ENCODE measurements at places on chromosomes 1 and 21. TPM values are rescaled to one million over a fixed set of nuclear protein-coding genes. Genes with fewer than 3 reads are reported as not detected.

The ANKRD35 gene
- 1.3 TPM for polyA plus RNA-seq

The POU3F1 gene
- polyA plus RNA-seq: 0.09 TPM

The LEFTY2 gene
- not detected for polyA plus RNA-seq

The CDC42SE1 gene
- 104 TPM for polyA plus RNA-seq

The PRELP gene
- not detected for polyA plus RNA-seq

The ST6GALNAC3 gene
- 1.8 TPM for polyA plus RNA-seq

The ETNK2 gene
- 6.1 TPM for polyA plus RNA-seq

The MRAP gene
- not detected for polyA plus RNA-seq

The DDR2 gene
- 0.09 TPM for polyA plus RNA-seq

The RBP7 gene
- not detected for polyA plus RNA-seq

The NHLH1 gene
- not detected for polyA plus RNA-seq

The CYP4Z1 gene
- not detected for polyA plus RNA-seq

DNA sequence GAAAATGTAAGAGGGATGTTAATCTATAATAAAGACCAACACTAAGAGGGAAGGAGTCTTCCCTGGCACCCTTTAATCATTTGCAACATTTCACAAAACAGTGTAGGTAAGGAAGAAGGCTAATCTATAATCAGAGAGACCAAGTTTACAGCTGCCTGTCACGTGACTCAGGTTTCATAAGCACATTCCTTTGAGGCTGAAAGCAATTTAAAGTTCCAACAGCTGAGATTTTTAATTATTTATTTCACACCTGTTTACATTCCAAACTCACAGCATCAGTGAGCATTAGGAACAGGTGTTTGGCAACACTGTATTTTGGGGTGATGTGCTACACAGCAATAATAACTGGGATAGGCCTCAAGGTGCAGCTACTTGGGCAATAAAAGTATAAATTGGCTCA, 75.7 kb upstream of the PGBD5 start:
- H3K27ac ChIP-seq: no peak overlapping the region
- no peaks in the 10 kb centered on the region for H3K27me3 ChIP-seq
- no peak overlapping the region for H3K4me3 ChIP-seq
- H3K4me1 ChIP-seq: no peaks in the 10 kb centered on the region
- H3K36me3 ChIP-seq: no peaks in the 10 kb centered on the region
- no peak for DNase-seq

GRCh38 chr1:183760661-183761060, 44.3 kb upstream of the RGL1 start:
- no peaks in the 10 kb centered on the region for H3K4me1 ChIP-seq
- DNase-seq: no peak

DNA sequence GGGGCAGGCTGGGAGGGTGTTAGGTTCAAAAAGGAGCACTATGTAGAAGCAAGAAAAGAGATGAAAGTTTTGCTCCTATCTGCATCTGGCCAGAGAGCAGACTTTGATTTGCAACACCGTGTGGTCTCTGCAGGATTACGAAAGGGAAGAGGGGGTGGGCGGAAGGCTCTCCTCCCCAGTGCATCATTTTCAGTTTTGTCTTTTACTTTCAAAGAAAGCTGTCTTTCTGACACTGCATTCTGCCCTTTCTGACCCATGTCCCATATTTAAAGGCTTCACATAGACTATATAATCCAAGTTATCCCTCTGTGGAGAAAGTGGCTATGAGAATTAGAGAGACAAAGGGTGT, 126.5 kb downstream of the RHOU start:
- H3K27me3 ChIP-seq: no peaks in the 10 kb centered on the region
- peaks cover 17% of the 10 kb centered on the region for H3K4me1 ChIP-seq
- no peak for DNase-seq
- no peak overlapping the region for H3K4me3 ChIP-seq
- no peak overlapping the region for H3K27ac ChIP-seq

DNA sequence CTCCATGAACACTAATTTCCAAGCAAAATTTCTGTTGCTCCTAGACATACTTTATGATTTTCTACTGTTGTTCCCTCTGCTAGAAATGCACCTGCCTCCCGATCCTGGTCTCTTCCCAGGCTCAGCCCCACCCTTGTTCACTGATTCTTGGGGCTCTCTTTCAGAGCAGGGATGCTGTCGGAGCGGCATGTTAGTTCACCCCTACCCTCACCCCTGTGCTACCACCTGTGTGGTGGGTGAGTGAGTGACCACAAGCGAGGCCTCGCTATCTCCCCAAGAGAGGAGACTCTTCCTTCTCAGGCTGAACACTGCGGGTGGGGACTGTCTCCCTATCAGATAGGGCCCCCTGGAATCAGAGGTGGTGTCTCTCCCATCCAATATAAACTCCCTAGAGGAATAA, 4.9 kb upstream of the S100A8 start:
- H3K27me3 ChIP-seq: peaks cover 5% of the 10 kb centered on the region
- H3K36me3 ChIP-seq: no peaks in the 10 kb centered on the region
- no peak for DNase-seq
- H3K4me1 ChIP-seq: no peaks in the 10 kb centered on the region

GRCh38 chr1:230794431-230794830, 47.2 kb downstream of the CAPN9 start:
- H3K4me1 ChIP-seq: no peaks in the 10 kb centered on the region
- no peak overlapping the region for H3K4me3 ChIP-seq
- peaks cover 5% of the 10 kb centered on the region for H3K27me3 ChIP-seq

- DNase-seq: no peak
- no peaks in the 10 kb centered on the region for H3K4me1 ChIP-seq
- no peaks in the 10 kb centered on the region for H3K27me3 ChIP-seq
- no peak overlapping the region for H3K27ac ChIP-seq
- H3K4me3 ChIP-seq: no peak overlapping the region
- no peaks in the 10 kb centered on the region for H3K36me3 ChIP-seq
Observed at GRCh38 chr1:7299329-7299799, 471.7 kb upstream of the VAMP3 start.

DNA sequence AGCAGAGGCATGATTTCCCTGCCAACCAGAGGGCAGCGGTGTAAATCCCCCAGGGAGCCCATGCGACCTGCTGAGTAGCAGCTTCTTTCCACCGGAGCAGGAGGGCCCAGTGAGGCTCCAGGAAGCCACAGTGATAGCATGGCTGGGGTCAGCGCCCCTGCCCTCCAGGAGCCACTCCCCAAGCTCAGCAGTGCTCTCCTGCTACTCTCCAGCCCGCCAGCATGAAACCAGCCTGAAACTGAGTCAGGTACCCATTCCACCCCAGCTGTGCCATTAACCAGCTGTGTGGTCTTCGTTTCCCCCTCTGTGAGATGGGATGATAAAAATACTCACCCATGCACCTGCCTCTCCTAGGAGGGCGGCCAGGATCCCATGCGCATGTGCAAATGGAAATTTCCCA, 123.8 kb upstream of the TMEM51 start:
- no peaks in the 10 kb centered on the region for H3K4me1 ChIP-seq
- H3K27ac ChIP-seq: no peak overlapping the region
- no peak overlapping the region for H3K4me3 ChIP-seq
- H3K36me3 ChIP-seq: no peaks in the 10 kb centered on the region
- H3K27me3 ChIP-seq: no peaks in the 10 kb centered on the region

GRCh38 chr1:184036517-184036949, 995 bp downstream of the COLGALT2 start:
- H3K36me3 ChIP-seq: no peaks in the 10 kb centered on the region
- peaks cover 10% of the 10 kb centered on the region for H3K27me3 ChIP-seq
- peak overlapping the region; percentile 47 for H3K4me3 ChIP-seq
- no peak overlapping the region for H3K27ac ChIP-seq
- peaks cover 16% of the 10 kb centered on the region for H3K4me1 ChIP-seq

DNA sequence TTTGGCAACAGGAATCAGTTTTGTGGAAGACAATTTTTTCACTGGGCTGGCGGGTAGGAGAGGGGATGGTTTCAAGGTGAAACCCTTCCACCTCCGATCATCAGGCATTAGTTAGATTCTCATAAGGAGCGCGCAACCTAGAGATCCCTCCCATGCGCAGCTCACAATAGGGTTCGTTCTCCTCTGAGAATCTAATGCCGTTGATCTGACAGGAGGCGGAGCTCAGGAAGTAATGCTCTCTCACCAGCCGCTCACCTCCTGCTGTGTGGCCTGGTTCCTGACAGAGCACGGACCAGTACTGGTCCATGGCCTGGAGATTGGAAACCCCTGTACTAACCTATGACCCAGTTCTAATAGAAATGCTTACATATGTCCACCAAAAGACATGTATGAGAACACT, 96.6 kb upstream of the KIAA1614 start:
- no peak overlapping the region for H3K27ac ChIP-seq
- no peak overlapping the region for H3K4me3 ChIP-seq
- no peaks in the 10 kb centered on the region for H3K36me3 ChIP-seq
- H3K4me1 ChIP-seq: no peaks in the 10 kb centered on the region
- H3K27me3 ChIP-seq: no peaks in the 10 kb centered on the region

GRCh38 chr1:234927971-234928640, 200.5 kb downstream of the TOMM20 start:
- H3K27ac ChIP-seq: no peak overlapping the region
- DNase-seq: peak; percentile 26
- H3K4me3 ChIP-seq: no peak overlapping the region
- no peaks in the 10 kb centered on the region for H3K36me3 ChIP-seq
- no peaks in the 10 kb centered on the region for H3K27me3 ChIP-seq

DNA sequence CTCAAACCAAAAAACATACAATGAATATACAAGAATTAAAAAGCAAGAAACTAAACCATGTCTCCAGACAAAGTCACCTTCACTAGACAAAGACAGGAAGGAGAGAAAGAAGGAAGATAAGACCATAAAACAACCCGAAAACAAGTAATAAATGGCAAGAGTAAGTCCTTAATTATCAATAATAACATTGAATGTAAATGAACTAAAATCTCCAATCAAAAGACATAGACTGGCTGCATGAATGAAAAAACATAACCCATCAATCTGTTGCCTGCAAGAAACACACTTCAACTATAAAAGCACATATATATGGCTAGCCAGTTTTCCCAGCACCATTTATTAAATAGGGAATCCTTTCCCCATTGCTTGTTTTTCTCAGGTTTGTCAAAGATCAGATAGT, 100.8 kb upstream of the SAMSN1 start:
- no peak overlapping the region for H3K4me3 ChIP-seq
- H3K4me1 ChIP-seq: no peaks in the 10 kb centered on the region
- DNase-seq: no peak
- no peaks in the 10 kb centered on the region for H3K36me3 ChIP-seq

DNA sequence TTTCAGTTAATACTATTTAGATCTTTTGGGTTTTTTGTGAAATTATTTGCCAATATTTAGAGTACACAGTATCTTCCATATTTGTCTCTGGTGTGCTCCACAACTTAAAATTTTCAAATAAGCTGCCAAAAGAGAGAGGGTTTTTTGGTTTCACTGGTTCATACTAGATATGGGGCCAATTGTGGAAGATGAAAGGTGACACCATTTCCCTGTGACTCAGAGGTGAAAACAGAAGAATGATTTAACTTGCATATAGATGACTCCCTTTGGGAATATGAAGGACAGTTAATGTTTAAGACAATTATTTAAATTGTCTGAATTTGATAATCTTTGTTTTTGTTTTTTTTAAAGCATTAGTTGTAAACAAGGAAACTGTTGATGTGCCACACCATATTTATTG, 37.5 kb downstream of the IVNS1ABP start:
- H3K27me3 ChIP-seq: no peaks in the 10 kb centered on the region
- peaks cover 47% of the 10 kb centered on the region for H3K4me1 ChIP-seq
- DNase-seq: no peak
- no peak overlapping the region for H3K27ac ChIP-seq
